Breast epithelium (tissue), 4 donors: ENCODE measurements at places on chromosomes 3 and 15. TPM values are rescaled to one million over a fixed set of nuclear protein-coding genes. Genes with fewer than 3 reads are reported as not detected.

GRCh38 chr3:52531860-52532516 lies 1.7 kb downstream of the NT5DC2 start:
- peak; percentile 49 for DNase-seq

DNA sequence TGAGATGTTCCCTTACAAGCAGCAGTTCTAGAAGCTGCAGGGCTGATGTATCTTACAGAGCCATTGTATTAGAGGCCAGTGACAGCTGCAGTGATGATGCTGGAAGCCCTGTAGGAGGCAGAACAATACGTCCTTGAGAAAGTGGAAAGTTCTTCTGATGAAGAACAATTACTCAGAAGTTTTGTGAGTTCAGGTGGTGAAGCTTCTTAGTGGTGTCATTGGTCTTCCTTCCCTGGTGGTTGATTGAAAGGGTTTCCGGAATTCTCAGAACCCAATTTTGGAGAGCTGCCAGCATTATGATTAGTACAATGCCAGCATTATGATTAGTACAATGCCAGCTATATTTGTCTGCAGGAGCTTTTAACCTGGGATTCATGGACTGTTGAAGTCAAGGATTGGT lies 356.4 kb downstream of the MFSD1 start:
- no peak for DNase-seq

The THBS1 gene
- total RNA-seq = 623 TPM

- peak; percentile 47 for DNase-seq
Observed at GRCh38 chr3:5078151-5078550, 43.9 kb upstream of the ARL8B start.

DNA sequence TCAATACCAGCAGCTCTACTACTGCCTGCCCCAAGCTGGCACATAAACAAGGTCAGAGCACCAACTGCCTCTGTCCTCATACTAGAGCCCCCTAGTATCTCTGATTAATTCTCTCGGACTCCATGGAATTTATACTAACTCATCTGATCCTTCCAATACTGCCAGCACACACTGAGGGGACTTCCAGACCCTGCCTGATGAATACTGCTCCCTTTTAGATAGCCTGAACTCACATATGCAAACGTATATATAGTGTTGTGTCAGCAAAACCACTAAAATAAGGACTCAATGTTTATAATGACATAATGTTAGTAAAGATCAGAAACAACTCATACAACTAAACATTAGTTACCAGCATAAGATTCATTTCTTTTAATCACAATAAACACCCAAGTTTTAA lies 25.0 kb downstream of the CEP70 start:
- no peak for DNase-seq

DNA sequence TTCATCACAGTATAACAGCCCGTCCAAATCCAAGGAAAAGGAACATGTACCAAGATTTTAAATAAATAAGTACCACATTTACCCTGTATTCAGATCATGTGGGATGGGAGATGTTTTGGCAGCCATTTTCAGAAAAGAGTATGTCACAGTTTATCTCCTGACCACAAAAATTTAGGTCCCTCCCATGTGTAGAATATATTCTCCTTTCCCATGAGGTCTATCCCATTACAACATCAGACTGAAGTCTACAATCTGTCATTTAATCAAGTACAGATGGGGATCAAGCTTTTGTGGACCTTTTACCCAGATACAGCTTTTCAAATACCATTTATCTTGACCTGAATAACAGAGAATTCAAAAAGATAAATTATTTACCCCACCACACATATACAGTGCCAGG lies 444.5 kb downstream of the PLOD2 start:
- no peak for DNase-seq

- DNase-seq = no peak
Observed at GRCh38 chr3:48685293-48685602, 467 bp downstream of the NCKIPSD start.

GRCh38 chr3:42191443-42191747 lies 74.6 kb downstream of the CCK start:
- no peak for DNase-seq

The ZKSCAN7 gene
- 5.2 TPM for total RNA-seq
